ENCODE measurements at places on chromosomes 3 and 15.

DNA sequence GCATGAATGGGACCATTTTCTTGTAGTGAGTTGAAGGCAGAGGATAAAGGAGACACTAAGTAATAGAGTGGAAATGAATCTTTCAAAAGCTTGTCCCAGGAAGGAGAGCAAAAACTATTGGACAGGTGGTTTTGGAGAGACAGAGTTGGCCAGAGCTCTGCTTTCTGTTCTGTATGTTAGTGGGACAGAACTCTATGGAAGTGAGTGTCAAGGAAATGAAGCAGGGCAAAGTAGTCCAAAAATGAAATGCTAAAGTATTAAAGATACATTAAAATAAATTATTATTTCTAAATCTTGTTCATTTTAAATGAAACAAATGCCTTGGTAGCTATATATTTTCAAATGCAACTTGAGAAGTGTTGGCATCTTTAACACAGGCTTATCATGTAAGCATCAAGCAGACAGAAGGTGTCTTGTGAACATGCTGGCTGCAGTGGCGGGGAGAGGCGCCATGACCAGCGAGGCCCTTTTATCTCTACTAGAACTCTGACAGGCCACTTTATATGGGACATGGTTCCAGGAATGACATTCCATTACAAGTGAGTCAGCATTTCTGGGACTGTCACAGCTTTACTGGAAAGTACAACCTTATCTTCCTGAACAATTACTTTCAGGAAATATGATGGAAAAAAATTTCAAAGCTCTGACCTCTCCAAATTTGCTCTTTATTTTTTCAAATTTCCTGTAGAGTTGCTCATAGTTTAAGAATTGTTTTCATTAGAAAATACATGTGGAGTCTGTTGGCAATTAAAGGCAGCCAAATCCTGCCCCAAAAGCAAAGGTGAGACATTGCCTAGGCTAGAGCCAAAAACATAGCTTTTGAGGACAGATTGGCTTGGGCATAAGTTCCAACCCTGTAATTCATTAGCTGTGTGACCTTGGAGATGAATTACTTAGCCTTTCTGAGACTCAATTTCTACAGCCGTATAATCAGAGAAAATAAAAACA lies 106.5 kb downstream of the ECT2 start:
- DNase-seq = no peak

DNA sequence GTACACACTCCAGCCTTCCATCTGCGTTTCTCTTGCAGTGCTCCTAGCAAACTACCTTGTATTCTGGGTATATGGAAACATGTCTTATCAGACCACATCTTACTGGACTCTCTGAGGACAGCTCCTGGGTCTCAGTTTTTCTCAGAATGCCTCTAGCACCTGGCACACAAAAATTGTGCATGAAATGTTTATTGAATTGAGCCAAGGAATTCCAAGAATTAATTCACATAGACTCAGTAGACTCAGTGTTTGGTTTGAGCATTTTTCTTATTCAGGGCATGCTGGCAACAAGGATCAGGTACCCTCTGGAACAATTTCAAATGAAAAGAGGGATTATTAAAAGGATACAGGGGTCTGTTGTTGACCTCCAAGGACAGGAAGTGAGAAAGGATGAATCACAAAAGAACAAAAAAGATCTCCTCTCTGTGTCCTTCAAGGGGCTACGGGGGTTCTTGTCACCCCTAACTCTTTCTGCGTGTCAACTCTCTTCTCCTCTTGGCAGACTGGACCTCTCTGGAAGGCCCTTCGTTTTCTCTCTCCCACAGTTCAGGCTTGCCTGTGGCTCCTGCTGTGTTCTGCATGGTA lies 270.0 kb upstream of the HES1 start:
- DNase-seq = no peak

DNA sequence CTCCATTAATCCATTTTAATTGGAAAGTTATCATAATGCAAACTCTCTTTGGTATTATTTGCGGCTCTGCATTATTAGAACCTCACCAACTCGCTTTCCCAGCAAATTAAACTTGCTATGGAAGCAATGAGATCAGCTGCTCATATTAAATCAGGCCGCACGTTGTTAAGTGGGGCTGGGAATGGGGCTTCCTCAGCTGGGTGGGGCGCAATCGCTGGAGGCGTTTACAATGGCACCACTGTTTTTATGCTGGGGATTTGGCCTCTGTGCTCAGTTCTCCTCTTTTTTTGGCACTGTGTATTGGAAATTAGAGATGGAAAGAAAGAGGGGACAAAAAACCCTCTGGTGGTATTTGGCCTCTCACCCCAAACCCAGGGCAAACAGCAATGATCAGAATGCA lies 72.2 kb downstream of the RPLP1 start:
- no peak for DNase-seq

DNA sequence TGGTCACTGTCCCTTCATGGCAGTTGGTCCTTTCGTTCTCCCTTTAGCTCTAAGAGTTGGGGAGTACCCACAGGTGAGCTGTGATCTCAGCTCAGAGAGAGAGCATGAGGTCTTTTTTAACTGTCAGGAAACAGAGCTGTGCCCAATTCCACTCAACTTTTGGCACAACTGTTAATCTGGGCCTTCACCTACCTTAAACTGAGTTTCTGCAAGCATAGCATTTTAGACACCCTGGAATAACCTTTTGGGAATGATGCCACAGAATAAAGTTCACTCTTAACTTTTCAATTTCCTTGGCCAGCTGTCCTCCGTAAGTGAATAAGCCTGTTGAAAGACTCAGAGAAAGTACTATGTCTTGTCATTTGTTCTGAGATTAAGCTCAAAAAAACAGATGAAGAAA lies 35.9 kb downstream of the TUBGCP4 start:
- no peak for DNase-seq

DNA sequence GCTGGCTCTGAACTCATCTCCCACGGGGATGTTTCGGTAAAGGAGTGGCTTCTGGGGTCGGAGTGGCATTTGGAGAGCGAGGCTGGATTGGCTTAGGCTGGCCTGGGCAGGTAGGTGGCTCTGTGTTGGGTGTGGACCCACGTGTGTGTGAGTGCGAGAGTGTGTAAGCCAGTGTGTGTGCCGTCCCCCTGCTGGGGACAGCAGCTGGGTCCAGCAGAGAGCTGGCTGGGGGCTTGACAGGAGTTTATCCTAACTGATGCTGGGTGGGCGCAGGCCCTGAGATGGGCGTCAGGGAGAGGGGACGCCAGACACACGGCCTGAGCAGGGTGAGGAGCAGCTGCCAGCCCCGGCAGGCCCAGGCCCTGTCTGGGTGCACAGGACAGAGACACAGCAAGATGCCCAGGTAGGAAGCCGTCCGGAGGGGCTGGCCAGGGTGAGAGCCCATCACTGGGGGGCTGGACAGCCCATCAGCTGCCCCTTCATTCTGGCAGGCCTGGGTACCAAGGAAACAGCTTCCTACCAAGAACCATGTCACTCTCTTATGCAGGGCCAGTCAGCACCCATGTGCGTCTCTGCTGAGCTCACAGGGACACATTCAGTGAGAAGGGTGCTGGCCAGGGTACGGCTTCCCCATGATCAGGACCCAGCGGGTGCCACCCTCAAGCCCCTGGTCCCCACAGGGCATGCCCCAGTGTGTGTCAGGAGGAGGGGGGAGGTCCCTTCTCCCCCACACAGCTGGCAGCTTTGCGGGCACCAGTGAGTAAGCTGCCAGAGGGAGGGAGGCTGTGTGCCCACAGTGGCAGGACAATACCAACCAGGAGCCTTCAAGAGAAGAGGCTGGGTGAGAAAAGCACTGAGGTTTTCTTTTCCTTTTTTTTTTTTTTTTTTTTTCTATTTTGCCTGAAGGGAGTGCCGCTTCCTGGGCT lies 1.1 kb downstream of the PAK6 start:
- DNase-seq = no peak

- DNase-seq = no peak
Measured at GRCh38 chr15:36585774-36586173, 6.3 kb downstream of the CDIN1 start.

GRCh38 chr15:34610354-34610753 lies 26.9 kb upstream of the GOLGA8B start:
- no peak for DNase-seq

DNA sequence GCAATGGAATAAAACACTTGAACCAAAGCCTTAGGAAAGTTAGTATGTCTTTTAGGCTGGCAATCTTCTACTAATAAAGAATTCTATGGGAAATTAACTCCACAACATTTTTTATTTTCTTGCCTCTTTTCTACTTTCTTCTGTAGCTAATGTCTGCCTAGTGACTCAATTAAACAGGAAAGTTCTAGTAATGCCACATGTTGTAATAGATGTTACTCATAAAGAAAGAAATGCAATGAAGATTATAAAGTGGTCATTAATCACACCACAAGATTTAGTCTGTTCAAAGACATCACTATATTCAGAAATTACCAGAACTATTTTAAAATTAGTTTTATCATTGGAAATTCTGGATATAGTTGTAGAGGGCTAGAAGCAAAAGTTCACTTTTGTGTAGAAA lies 329.7 kb downstream of the SI start:
- no peak for DNase-seq

DNA sequence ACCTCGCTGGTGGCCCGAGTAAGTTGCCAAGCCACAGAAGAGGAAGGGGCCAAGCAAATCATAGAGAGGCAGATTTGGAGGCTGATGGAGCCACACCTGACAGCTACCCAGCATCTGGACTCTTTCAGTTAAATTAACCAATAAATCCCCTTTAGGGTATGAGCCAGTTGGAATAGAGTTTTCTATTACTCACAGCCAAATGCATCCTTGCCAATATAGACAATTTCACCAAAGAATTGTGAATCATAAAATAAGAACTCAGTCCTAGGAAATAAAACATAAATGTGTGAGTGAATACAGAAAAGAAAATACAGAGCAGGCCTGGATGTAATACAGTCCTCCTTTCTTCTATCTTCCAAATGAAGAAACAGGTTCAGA lies 161.6 kb upstream of the ANKRD28 start:
- DNase-seq = no peak

DNA sequence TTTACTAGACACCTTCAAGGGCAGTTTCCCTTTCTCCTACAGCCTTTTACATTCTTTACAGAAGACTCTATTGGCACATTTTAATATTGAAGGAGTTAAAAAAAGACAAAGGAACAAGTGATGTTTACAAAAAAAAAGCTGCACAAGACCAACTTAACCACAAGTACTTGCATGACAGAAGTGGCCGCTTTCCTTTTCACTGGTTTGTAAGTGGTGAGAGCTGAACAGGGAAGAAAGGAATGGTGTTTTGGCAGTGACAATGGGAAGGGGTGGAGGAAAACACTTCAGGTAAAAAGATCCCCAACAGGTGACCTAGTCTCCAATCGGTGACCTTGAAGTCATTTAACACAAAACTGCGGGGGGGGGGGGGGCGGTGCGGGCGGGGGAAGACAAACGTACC lies 1.1 kb downstream of the WDR72 start:
- DNase-seq = no peak

GRCh38 chr15:88828791-88829190 lies 25.6 kb downstream of the ACAN start:
- no peak for DNase-seq

Data from CMK (cell line).